ENCODE measurements at places on chromosomes 16 and 17.

- DNase-seq = no peak
These were observed 6.5 kb upstream of the CTCF start for GRCh38 chr16:67555795-67556212.

GRCh38 chr17:78559749-78560368 lies 17.3 kb downstream of the DNAH17 start:
- no peak for DNase-seq

- no peak for DNase-seq
These were observed 22.9 kb upstream of the LITAF start for GRCh38 chr16:11609474-11610120.

- DNase-seq = no peak
These were observed 55.3 kb upstream of the ZNF750 start for GRCh38 chr17:82895087-82895486.

GRCh38 chr16:67403976-67404555 lies 10.8 kb upstream of the TPPP3 start:
- no peak for DNase-seq

GRCh38 chr17:36525113-36525512 lies 9.6 kb downstream of the MYO19 start:
- DNase-seq = no peak

DNA sequence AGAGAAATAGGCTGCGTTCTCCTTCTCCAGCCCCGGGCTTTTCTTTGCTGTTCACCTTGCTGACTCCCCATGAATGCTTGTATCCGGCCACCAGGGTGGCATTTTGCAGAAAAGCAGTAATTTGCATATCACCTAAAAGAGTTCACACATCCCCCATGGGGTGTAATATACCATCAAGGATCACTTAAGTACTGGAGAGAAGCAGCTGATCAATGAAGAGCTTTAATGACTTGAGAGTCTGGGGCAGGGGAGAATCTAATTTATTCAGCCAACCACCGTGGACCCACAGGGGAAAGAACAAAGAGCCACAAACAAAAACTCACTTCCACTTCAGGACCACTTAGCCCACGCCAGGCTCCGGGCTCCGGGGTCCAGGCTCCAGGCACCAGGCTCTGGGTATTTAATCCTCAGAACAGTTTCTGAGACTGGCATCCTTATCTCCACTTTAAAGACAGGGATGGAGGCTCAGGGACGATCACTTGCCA lies 33.9 kb upstream of the SEC14L1 start:
- no peak for DNase-seq

DNA sequence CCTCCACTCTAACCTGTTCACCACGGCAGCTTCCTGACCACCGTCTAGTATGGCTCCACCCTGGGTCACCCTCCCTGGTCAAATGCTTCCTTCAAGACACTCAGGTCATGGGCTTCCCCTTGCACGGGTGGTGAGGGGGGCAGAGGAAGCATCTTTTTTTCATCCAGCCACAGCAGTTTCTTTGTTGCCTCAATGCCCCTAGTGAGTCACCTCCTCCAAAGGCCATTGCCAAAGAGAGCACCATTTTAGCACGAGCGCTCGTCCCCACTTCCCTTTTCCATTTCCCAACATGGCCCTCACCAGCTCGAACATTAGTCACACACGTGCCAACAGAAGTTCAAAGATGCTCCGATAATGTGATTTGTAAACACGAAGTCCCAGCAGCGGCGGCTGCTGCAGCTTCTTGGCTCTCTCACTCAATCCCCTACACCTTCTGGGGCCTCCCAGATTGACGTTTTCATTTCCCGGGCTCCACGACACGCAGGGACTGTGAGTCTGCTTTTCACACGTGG lies 134.6 kb downstream of the GAS7 start:
- no peak for DNase-seq

DNA sequence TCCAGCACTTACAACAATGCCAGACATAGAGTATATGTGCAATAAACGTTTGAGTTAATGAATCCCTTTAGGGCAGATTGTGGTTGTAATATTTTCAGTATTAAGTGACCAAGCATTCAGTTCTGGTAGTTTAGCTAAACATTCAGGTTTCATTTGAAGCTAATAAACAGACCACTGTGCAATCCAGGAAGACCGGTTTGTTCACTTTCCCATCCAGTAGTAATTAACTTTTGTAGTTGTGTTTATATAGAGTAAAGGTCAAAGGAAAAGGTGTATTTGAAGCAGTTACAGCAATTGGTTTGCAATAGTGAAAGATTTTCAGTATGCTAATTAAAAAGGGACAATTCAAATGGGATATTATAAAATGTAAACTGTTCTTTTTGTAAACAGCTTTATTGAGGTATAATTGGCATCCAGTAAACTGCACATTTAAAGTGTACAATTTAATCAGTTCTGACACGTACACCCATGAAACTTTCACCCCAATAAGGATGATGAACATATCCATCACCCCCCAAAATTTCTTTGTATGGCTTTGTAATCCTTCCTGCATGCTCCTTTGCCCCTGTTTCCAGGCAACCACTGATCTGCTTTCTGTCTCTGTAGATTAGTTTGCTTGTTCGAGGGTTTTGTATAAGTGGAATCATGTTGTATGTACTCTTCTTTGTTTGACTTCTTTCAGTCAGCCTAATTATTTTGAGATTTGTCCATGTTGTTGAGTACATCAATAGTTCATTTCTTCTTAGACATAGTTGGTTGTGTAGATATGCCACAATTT lies 26.3 kb downstream of the MRTFB start:
- no peak for DNase-seq

- no peak for DNase-seq
These were observed 10.5 kb downstream of the DOK4 start for GRCh38 chr16:57475711-57476339.

DNA sequence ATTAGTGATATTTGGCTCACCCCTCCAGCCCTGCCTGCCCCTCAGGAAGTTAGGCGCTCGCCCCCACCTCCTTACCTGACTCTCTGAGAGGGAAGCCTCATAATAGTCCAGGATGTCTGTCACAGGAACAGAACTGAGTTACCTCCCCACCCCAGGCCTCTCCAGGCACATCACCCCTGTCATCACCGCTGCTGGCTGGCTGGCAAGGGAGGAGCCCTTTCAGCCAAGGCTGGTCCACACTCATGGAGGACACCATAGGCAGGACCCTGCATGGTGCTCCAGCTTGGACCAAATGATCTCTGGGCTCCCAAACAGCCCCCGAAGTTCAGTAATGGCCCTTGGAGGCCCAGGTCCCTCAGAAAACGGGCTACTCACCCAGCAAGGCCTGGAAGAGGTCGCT lies 1.5 kb downstream of the DLG4 start:
- DNase-seq = no peak

DNA sequence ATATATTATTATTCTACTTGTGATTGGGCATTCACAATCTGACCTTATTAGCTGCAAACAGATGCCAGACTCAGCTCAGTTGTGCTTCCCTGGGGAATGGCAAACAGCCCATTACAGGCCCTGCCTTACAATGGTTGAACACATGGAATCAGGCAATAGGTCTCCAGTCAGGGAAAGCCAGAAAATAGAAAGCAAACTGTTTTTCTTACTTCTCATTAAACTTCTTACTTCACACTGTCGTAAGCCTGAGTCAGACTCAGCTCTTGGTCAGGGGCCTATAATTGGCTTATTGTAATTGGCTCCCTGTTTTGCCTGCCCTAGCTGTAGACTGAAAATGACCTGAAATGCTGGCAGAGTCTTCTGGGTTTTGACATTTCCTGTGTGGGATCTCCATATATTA lies 77.0 kb upstream of the CA10 start:
- no peak for DNase-seq

DNA sequence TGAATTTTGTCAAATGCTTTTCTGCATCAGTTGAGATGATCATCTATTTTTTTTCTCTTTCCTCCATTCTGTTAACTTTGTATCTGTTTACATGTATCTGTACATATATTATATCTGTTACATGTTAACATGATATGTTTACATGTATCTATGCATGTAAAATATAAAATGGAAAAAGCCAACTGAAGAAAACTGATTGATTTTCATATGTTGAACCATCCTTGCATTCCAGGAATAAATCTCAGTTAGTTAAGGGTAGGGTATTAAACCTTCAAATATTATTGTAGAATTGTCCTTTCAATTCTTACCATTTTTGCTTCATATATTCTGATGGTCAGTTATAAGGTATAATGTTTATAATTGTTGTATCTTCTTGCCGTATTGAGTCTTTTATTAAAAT lies 336.1 kb downstream of the ZFHX3 start:
- DNase-seq = no peak

- DNase-seq = peak; percentile 32
These were observed 482.6 kb downstream of the NPIPA7 start for GRCh38 chr16:16861546-16861945.

DNA sequence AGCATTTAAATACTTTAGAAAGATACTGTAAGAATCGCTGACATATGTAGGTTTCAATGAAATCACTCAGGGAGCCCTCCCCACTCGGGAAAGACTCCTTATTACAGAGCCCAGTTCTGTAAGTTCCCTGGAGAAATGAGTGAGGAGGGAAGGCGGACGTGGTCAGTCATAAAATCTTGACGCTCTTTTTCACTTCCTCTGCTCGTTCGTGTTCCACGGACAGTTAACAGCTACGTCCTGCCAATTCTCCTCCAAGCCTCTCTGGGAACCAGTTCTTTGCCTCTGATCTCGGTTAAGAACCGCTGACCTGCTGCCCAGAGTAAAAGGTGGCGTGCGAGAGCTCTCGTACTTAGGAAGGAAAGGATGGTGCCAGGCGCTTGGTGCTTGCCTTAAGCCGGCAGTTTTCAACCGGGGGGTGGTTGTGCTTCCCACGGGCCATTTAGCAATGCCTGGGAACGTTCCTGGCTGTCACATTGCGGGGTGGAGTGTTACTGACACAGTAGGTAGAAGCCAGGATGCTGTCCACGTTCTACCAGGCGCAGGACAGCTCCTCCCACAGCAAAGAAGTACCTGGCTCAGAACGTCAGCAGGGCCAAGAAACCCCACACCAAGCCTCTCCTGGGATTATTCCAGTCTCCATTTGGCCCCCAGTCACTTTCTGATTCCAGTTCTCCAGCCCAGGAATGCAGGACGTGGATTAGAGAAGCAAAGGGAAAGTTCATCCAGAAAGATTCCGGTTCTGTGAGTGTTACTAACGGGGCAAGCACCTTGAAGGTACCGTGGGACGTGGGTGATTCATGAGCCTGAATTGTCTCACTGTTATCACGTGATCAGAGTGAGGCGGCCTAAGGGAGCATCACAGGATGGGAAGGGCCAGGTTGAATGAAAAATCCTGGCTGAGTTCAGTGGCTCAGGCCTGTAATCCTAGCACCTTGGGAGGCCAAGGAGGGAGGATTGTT lies 87.7 kb downstream of the MRM3 start:
- DNase-seq = no peak

GRCh38 chr17:77410470-77410869 lies 269.7 kb downstream of the SEC14L1 start:
- DNase-seq = no peak

DNA sequence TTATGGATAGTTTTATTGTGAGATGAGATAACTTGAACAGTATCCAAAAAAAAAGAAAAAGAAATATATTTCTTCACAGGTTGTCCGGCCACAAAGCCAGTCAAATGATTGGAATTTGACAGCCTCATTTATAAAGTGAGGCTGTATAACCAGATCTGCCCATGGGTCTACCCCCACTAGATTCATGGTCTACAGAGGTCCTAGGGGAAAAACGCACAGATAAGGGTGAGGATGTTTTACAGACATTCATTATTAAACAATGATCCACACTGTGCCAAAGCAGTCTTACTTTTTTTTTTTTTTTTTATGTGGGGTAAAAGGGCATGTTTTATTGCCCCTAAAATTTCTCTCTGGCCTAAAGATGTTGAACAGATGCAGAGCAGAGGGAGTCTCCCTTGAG lies 1503.0 kb upstream of the CDH8 start:
- no peak for DNase-seq

- DNase-seq = no peak
These were observed 18.4 kb downstream of the CARHSP1 start for GRCh38 chr16:8850279-8850885.

DNA sequence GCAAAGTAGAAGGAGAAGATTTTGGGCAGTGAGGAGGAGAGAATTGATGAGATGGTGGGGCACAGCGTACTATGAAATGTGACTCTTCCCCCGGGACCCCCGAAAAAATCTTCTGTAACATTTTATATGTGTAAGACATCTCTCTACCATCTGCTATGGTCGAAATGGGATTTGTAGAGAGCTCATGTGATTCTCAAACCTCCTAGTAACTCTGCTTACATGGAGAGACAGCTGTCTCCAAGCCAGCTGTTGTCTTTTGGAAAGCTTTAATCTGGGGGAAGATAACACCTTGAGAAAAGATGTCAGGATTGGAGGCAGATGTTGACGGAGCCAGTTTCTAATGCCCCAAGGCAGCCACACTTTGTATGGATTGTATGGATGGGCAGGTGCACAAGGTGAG lies 94.1 kb downstream of the PRKCB start:
- no peak for DNase-seq

- DNase-seq = no peak
These were observed 228.9 kb upstream of the TNRC6C start for GRCh38 chr17:77729587-77729986.

DNA sequence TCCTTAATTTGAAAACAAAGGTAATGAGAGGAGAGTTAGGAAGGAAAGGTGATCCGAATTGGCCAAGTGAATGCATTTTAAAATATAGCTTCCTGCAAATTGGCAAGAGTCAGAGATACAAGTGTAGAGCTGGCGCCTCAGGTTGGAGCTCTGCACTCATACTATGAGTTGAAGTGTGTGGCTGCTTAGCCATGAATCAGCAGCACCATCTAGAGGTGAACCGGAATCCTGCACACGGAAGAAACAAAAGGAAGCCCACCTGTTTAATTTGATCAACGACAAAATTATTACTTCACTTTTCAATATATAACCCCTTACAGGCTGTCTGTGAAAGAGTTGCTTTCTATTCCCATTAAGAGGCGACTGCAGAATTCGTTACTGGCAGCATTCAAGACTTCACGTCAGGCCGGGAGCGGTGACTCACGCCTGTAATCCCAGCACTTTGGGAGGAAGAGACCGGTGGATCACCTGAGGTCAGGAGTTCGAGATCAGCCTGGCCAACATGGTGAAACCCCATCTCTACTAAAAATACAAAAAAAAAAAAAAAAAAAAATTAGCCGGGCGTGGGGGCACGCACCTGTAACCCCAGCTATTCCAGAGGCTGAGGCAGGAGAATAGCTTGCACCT lies 1253.7 kb upstream of the CDH8 start:
- peak; percentile 44 for DNase-seq

Data from muscle of arm (tissue), 14 donors.